Right ventricle myocardium superior (tissue), 1 donor: ENCODE measurements at places on chromosomes 11 and 22. TPM values are rescaled to one million over a fixed set of nuclear protein-coding genes. Genes with fewer than 3 reads are reported as not detected.

KCNJ11 gene
- total RNA-seq = 27.7 TPM

PLCB3 gene
- total RNA-seq = 11.3 TPM

CCDC88B gene
- total RNA-seq = 7.7 TPM

DNA sequence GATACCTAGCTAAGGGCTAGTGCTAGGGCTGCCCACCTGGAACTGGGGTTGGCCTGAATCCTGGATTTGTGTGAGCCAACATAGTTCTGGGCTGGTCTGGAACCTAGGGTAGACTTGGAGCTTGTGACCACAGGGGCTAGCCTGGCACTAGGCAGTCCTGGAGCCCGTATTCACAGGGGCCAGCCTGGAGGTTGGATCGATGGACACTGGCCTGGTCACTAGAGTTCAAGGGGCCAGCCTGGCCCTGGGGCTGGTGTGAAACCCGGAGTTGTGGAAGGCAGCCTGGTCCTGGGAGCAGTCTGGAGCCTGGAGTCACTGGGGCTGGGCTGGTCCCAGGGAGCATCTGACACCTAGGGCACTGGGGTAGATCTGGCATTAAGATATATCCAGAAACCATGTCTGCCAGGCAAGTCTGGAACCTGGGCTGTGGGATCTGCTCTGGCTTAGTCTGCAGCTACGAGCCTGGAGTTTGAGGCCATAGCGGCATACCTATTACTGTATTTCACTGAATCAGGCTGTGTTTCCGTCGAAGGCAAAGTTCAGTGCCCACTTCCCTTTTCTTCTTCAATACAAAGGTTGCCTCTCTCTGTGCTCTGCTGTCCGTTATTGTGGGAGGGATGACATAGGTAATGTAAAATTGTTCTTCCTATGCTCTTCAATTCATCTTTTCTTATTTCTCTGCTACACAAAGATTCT lies 9.1 kb upstream of the GLYATL1B start:
- no peak for DNase-seq

DNA sequence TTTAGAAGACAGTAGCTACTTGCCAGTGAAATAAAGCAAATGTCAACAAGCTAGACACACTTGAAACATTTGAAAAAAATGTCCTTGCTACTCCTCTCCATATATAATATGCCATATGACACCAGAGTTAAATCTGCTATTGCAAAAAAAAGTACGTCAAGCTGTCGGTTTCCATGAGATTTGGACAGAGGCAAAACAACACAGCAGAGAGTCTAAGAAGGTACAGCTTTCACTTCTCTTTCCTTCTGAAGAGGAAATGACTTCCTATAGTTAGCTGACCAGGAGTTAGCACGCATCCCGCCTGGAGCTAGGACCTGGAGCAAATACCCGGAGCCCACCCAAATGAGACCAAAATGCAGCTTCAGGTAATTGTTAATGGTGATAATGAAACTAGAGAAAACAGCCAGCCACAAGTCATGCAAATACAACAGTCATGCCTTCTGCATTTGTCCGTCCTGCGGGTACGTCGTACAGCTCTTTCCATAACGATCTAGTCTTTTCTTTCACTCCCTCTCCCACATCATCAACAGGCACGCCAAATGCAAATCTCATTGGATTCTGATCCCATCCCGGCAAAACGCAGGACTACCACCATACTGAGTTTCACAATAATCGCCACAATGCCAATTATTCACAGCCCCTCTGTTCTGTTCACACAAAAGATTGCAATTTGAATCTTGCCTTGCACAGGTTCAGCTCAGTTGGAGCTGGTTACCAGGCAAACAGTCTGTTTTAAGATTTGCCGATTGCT lies 395.0 kb upstream of the CCDC90B start:
- DNase-seq = no peak

GRCh38 chr11:5887172-5887571 lies 5.8 kb upstream of the OR52E5 start:
- DNase-seq = no peak

GRCh38 chr22:27836181-27836580 lies 34.6 kb upstream of the MN1 start:
- no peak for DNase-seq

GRCh38 chr11:60127311-60127811 lies 38.9 kb downstream of the MS4A2 start:
- no peak for DNase-seq

- no peak for DNase-seq
Observed at GRCh38 chr11:96143041-96143521, 199.9 kb downstream of the MAML2 start.

DNA sequence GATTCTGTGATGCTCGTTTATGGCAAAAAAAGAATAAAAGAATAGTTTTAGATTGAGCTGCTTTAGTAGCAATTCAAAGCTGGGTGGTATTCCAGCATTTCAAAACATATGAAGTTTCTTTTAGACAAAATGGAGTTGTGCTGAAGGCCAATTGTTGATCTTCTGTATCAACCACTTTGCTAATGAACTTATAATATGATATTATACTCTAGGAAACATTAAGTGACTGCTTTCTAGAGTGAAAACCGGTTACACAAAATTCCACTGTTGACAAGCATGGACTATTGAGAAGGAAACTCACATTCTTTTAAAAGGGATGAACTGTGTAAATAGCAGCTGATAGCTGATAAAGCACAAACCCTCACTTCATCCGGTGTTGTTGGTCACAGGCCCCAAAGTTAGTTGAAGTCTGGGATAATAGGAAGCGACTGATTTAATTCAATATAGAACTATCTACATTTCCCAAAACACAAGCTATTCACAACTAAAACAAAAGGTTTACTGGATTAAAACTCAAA lies 255.1 kb downstream of the CADM1 start:
- no peak for DNase-seq

- DNase-seq = no peak
Observed at GRCh38 chr11:70314730-70315129, 44.2 kb downstream of the PPFIA1 start.

GRCh38 chr22:38300197-38300945 lies 16.9 kb downstream of the CSNK1E start:
- no peak for DNase-seq

- no peak for DNase-seq
Observed at GRCh38 chr11:35214226-35214770, 75.3 kb downstream of the CD44 start.

DNA sequence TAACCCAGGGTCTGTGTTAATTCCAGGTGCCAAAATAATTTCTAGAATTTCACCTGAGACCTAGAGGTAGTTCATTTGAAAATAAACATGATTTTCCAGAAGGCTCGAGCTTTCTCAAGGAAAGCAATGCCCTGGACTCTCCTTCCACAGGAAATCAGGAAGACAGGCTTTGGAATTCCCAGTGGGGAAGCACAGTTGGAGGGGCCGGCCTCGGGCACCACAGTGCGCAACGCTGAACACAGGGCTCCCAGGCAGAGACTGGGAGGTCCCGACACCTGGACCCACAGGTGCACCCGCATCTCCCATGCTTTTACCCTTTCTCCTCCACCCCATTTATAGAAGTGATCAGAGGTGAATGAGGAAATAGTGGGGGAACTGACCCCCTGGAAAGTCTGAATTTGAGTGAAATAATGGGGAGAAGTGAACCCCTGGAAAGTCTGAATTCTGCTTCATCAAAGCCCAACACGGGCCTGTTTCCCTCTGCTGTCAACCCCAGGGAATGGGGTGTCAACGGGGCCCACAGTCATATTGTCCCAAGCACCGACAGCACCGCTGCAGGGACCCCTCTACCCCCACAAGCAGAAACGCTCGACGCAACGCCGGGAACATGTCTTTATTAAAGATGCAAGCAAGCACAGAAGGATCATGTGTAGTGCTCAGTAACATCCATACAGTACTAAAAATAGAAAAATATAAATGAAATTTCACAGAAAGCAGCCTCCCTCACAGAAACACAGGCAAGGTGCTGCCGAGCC lies 12.0 kb upstream of the EFCAB6 start:
- no peak for DNase-seq

- DNase-seq = no peak
Observed at GRCh38 chr11:116376054-116376453, 396.7 kb downstream of the BUD13 start.
